Activated CD4-positive, alpha-beta T cell treated with anti-CD3 and anti-CD28 coated beads, Interleukin-2, amount 50 U/mL, for 4 hours (primary cell): ENCODE measurements at places on chromosomes 5 and 9.
A peak's percentile ranks its signal among the peaks of the same experiment; 100 is the strongest.

GRCh38 chr9:121073038-121073437, 1.7 kb upstream of the CNTRL start:
- DNase-seq, result no peak

DNA sequence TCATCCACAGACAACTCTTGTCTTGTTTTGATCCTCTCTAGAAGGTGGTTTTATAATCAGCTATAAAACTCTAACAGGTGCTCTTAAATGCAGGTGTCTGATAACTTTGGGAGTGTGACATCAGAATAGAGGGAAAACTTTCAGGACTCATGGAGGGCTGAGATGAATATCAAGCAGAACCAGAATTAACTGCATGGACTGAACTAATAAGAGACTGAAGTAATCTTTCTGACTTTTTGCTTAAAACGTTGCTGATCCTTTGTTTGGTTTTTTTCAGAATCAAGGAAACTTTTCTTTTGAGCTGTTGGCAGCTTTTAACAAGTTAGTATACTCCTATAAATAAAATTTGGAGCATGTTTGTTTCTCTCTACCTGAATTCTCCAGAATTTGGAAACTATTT, 2.3 kb upstream of the OR2V2 start:
- no peak for DNase-seq

- no peak for DNase-seq
Measured at GRCh38 chr9:126057121-126057825, 269.4 kb upstream of the MVB12B start.

DNA sequence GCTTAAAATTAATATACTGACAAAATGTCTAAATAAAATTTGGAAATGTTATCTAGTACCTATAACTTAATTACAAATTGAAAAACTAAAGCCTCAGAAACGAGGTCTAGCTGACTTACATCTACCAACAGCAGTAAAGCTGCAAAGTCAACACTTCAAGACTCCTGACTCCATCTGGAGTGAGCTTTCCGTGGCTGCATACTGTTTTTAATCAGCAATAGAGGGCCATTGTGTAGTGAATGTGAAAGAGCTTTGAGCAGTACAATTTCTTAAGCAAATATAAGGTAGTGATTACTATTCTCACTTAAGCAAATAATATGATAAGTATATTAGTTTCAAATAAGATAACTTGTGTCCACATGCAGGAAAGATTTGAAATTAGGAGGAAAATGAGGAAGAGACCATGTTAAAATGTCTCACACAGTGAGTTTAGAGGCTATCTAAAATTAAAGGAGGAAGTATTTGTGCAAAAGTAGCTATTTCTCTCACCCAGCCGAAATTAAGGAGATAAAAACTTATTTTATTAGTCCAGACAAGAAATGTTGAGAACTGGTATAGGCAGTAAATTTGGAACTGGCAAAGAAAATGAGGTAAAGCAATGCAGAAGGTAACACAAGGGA, 6.4 kb downstream of the SPINK6 start:
- no peak for DNase-seq

GRCh38 chr9:109181284-109181683, 14.2 kb upstream of the FRRS1L start:
- no peak for DNase-seq

GRCh38 chr5:58011301-58011700, 448.6 kb downstream of the PLK2 start:
- DNase-seq, result no peak

DNA sequence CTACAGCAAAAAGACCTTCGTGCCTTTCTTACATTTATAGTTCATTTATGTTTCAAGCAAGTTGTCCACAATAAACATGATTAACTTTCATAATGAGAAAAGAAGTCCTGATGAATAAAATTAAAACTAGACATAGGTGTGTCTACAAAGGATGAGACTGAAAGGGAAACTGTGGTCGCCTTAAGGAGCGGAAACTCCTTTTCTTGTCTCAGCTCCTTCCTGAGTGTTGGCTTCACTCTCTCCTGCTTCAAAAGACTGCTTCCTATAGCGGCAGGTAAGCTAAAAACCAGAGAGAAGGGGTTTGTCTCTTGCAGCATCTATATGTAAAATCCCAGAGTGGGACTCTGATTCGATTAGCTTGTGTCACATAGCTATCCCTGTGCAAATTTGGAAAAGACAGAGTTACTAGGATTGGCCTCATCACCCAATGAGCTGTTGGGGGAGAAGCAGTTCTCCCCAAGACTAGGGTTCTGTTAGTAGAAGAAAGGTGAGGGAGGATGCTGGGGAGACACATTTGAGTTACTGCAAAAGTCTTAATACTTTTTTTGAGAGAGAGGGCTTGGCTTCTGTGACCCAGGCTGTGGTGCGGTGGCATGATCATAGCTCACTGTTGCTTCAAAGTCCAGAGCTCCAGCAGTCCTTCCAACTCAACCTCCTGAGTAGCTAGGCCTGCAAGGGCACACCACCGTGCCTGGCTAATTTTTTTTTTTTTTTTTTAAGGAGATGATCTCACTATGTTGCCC, 16.8 kb upstream of the CTSL start:
- DNase-seq, result no peak

DNA sequence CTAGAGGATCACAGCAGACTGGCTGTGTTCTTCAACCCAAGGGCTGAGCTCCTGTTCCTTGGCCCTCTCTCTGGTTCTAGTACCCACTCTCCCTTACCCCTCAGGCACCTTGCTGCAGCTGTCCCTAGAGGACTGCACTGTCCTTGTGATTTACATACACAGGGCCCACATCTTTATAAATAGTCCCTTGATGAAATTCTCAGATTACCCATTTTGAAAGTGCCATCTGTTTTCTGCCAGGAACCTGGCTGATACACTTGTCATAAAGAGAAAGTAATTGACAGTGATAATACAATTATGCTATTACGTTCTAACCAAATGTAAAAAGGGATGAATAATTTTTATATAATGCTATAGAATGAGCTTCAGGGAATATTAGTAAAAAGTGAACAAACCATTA, 16.5 kb upstream of the SPARC start:
- DNase-seq, result no peak

GRCh38 chr5:1794901-1795290, 4.7 kb downstream of the MRPL36 start:
- no peak for DNase-seq

GRCh38 chr9:124885551-124885950, 23.6 kb downstream of the ARPC5L start:
- DNase-seq, result no peak

DNA sequence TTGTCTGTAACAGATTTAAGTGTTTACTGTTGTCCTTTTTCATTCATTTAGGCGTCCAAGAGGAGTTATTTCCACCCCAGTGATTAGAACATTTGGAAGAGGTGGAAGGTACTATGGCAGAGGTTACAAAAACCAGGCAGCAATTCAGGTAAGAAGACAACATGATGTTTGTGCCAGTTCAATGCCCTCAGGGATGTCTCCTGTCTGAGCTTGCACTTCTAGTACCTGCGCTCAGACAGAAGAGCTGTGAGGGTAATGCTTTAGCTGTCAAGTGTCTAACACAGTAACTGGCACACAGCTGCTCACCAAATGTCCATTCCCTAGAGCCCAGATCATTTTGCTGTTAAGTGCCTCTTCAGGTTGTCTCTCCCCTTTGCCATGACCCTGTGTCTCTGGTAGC, 14.2 kb upstream of the PHF2 start:
- no peak for DNase-seq

GRCh38 chr9:19160085-19160484, 32.8 kb upstream of the PLIN2 start:
- DNase-seq, result no peak

- no peak for DNase-seq
Measured at GRCh38 chr5:17275289-17276158, 58.1 kb downstream of the BASP1 start.

DNA sequence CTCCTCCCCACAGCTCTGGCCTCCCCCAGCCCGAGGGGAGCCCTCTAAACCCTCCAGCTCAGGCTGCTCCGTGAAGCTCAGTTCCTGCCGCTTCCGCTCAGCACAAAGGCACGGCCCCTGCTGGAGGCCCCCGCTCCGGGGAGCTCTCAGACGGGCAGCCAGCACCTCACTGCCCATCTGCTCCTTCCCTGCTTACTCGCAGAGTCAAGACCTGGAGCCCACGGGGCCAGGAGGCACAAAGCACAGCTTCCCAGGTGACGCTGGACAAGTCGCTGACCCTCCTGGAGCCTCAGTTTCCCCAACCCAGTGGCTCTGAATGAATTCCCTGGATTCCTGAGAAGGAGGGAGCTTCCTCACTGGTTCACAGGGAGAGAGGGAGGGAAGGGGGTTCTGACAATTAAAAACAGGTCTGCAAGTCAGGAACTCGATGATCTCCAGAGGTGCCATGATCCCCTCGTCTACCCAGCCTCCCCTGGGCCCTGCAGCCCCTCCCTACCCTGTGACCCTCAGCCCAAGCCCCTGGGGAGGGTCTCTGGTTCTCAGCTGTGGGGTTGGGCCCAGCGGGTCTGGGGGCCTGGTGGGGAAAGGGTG, 36.2 kb downstream of the VAV2 start:
- peak; percentile 8 for DNase-seq

DNA sequence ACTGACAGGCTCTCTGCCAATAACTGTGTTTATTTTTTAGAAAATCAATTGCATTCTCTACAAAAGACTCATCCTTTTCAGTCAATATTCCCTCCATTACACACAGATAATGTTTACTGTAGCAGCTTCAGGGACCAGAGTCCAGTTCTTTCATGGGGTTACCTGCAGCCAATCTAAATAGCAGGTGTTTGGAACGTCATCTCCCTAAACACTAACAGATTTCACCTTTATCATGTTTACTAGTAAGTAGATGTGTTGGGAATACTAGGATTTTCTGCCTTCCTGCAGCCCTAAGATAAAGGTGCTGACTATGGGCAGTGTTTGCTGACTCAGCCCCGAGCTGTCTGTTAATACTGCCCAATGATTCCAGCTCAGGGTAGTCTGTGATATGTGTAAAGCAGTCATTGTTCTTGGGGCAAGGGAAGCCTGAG, 447.0 kb downstream of the KIF4B start:
- no peak for DNase-seq

DNA sequence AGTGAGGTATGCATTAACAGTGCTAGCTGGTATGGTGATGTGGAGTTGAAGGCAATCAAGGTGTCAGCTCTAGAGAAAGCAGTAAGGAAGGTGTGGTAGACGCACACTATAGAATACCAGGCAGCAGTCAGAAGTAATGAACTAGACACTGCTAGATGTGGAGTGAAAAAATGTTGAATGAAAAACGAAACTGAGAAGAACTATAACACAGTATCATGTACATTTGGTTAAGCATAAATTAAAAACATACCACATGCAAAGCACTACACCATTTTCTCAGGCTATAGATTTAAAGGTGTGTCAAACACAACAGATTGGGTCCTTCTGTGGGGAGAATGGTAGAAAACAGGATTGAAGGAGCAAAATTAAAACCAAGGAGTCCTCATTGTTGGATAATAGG, 15.4 kb downstream of the ZNF622 start:
- DNase-seq, result no peak
